AG20443 (cell line): ENCODE measurements at places on chromosomes 2 and 18.

- peak; percentile 38 for DNase-seq
These were observed 69.3 kb upstream of the SNTG2 start for GRCh38 chr2:881204-881918.

- no peak for DNase-seq
These were observed 21.0 kb upstream of the MCFD2 start for GRCh38 chr2:46936566-46936965.

DNA sequence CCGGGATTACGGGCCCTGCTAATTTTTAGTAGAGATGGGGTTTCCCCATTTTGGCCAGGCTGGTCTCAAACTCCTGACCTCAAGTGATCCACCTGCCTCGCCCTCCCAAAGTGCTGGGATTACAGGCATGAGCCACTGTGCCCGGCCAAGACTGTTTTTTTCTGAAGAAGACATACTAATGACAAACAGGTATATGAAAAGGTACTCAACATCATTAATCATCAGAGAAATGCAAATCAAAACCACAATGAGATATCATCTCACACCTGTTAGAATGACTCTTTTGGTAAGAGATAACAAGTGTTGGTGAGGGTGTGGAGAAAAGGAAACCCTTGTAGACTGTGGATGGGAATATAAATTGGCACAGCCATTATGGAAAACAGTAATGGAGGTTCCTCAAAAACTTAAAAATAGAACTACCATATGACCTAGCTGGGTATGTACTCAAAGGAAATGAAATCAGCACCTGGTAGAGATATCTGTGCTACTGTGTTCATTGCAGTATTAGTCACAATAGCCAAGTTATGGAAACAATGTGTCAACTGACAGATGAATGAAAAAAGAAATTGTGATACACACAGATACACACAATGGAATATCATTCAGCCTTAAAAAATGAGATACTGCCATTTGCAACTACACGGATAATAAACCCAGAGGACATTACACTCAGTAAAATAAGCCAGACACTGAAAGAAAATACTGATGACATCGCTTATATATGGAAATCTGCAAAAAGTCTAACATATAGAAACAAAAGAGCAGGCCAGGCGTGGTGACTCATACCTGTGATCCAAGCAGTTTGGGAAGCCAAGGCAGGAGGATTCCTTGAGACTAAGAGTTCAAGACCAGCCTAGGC is 20.8 kb downstream of the SOS1 start:
- DNase-seq, result no peak

DNA sequence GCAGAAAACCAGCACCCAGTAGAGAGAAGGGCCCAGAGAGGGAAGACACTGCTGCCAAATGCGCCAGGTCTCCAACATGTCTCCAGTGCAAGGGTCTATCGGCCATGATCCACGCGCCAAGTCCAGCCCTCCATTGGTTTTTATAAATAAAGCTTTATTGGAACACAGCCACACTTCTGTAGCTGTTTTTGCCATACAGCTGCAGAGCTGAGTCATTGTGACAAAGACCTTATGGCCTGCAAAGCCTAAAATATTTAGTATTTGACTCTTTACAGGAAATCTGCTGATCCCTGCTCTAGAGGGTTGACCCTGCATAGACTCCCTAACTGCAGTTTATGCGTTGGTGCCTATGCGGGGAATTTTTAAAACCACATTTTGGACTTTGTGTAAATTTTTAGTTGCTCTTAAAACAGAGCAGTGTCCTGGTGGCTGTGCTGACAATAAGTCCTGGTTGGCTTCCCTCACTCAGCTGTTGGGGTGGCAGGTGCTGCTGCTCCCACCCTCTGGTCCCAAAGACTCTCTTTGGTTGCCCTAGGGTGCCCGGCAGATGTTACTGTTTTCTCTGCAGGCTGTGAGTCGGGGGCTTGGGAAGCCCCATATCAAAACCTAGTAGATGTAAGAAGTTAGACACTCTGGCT is 154.9 kb downstream of the CTIF start:
- DNase-seq, result no peak

DNA sequence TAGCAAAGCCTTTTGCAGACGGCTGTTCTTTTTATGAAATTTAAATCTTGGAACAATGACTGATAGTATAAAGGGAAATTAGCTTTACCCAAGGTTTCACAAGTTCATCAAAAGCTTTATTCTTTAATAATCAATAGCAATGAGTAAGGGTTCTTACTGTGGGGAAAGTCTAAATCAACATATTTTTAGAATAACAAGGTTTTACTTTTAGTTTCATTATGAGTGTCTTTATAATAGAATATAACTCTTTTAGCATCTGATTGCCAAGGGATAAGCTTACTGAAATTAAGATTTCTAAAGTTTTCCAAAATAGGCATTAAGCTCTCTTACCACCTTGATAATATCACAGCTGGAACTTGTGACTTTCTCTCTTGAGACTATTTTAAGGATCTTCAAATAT is 1489.7 kb downstream of the LRP1B start:
- no peak for DNase-seq

DNA sequence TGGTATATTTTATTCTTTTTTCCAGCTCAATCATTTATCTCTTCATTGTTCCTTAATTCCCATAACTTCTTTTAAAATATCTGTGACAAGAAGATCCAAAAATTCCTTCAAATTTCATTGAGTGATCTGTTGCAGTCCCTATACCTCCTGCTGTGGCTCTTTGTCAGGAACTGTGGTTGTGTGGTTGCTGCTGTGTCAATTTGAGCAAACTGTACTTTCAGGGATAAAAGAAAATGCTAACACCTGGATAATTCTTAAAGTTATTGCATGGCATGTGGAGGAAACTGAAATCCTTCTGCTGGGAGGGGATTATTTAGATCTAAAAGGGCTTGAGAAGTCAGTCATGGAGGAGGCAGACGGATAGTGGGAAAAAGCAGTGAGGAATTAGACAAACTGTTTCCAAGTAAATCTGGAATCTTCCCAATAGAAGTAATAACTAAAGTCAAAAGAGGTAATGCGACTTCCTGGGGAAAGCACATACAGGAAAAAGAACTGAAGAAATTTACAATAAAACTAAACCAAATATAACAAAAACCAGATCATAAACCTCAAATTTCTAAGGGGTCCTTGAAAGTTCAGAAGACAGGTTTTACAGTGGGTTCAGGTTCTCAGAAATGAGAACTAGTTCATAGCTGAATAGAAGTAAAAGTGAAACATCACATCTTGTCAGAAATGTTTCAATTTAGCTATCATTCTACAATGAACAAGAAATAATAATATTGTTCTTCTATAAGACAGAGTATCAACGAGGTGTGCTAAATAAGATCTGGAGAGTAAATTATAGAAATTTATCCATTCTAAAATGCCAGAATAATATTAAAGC is 33.5 kb upstream of the CD226 start:
- DNase-seq, result no peak

GRCh38 chr18:62438018-62438329 is 84.9 kb upstream of the ZCCHC2 start:
- peak; percentile 43 for DNase-seq

DNA sequence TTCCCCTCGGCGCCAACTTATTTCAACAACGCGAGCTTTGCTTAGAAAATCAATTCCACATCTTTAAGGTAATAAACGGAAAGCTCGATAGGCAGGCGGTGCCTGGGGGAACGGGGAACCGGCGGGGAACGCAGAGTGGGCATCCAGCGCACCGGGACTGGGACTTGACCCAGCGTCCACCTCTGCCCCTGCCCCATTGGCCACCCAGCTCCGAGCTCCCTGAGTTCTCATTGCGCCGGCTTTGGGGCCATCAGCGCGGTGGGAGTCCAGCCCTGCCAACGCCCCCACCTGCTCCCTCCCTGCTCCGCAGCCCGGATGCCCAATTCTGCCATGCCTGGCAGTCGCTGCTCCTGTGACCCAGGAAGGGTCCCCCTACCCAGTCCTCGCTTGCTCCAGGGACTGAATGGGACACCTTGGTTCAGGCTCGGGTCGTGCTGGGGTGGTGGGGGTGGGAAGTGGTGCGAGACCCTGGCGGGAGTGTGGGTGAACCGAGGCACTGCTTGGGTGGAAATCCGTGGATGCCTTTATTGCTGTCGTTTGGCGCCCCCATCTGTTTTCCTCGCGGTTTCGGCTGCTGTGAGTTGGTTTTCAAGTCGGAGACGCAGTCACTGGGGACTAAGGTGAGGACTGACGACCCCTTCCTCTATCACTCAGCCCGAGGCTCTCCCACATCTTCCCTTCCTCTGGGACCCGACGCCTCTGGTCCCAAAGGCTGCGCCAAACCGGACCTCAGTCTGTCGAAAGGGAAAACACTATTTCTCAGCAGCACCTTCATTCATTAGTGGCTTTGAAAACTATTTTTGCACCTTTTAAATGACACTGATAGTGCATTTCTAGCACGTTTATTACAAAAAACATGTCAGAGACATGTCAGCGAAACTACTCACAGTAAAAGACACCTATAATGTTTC is 2.4 kb upstream of the EVX2 start:
- peak; percentile 56 for DNase-seq

DNA sequence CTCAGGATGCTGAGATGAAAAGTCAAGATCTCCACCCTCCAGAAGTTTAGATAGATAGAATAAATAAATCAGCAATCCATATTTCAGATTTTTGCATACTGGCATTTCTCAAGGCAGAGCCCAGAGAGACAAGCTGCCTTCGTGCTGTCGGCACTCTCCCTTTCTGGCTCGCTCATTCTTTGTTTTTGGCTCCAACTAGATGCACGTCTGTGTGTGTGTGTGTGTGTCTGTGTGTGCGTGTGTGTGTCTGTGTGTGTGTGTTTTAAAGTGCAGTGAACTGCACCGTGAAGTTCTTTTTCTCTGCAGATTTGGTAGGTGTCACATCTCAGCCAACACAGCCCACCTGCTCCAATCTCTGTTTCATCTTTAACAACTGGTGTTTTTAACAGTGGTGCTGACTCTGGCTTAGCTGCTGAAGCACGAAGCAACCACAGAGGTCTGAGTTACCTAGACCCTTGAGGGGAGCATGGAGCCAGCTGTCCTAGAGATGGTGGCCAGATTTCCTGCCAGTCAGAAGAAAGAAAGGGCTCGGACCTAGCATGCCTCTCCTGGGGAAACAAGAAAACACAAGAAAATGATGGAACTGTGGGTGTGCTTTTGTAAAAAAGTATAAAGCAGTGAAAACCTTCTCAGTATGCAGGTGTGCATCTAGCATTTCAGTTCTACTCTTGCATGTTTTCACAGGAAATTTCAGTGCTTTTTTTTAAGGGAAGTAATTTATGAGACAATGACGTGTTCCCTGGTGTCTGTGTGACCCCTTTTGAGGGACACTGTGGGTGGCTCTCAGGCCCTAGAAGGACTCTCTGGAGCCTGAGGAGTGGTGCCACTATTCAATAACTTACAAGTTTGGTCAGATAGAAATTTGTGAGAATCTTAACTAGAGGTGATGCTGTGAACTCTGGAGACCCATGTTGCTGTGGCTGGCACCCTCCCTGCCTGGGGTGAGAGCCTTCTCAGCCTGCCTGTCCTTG is 364.3 kb downstream of the RNF144A start:
- DNase-seq, result no peak

- DNase-seq, result no peak
These were observed 800.9 kb upstream of the CDH7 start for GRCh38 chr18:64949885-64950284.

DNA sequence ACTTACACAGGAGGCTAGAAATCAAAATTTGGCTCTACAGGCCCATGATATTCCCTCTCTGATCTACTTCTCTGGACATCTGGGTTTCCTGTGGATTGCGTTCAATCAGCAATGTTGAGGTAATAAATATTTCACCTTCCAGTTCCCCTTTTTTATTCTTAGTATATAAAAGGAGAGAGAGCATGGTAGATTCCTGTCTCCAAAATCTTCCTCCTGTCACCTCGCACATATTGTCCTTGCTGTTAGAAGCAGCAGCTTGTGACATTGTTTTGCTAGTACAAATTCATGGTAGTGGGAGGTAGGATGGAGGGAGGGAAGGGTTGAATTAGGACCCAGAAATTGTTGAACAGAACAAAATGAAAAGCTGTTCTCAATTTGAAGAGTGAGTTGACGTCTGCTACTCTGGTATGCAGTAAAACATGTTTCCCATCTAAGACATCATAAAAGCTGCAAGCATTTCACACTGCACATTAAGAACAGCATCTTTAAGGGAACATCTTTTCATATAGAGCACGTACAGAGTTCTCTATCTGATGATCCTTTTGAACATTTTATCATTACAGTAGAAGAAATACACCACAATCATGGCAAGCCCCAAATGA is 156.4 kb downstream of the RDH14 start:
- DNase-seq, result no peak
